ENCODE measurements at places on chromosomes 5 and 9. TPM values are rescaled to one million over a fixed set of nuclear protein-coding genes. Genes with fewer than 3 reads are reported as not detected.

DNA sequence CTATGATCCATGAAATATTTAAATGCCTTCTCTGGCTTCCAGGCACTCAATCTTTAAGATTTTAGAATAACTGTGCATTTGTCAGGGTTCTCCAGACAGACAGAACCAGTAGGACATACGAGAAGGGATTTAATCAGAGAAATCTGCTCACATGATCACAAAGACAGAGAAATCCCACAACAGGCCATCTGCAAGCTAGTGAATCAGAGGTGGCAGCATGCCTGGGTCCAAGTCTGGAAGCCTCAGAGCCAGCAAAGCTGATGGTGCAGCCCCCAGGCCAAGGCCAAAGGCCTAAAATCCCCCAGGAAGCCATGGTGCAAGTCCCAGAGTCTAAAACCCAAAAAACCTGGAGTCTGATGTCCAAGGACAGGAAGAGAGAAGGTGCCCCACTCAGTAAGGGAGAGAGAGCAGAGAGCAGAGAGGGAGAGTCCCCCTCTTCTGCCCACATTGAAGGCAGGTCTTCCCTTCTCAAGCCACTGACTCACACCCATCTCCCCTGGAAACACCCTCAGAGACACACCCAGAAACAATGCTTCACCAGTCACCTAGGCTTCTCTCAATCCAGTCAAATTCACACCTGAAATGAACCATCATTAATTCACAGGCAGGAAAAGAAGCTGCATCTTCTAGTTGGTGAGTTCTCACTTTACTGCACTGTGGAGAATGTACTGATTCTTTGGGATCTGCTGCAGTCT lies 48.7 kb downstream of the CAMSAP1 start:
- no peak for DNase-seq

GRCh38 chr5:131966551-131966950 lies 21.1 kb upstream of the MEIKIN start:
- no peak for DNase-seq

DNA sequence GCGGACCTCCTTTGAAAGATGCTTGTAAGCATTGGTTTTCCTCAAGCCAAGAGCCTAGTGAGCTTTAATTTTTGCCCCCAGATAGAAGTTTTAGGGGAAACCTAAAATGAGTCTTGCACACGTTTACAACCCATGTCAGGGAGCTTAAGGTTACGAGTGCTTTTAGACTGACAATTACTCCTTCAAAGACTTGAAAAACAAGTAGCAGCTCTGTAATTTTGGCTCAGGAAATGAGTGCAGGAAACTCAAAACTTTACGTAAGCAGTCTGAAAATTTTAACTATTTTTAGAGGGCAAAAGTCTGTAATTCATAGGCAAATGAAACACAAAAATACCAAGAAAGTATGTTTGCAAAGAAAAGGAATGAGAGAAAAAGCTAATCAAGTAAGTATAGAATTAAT lies 36.8 kb downstream of the UBE2QL1 start:
- no peak for DNase-seq

DNA sequence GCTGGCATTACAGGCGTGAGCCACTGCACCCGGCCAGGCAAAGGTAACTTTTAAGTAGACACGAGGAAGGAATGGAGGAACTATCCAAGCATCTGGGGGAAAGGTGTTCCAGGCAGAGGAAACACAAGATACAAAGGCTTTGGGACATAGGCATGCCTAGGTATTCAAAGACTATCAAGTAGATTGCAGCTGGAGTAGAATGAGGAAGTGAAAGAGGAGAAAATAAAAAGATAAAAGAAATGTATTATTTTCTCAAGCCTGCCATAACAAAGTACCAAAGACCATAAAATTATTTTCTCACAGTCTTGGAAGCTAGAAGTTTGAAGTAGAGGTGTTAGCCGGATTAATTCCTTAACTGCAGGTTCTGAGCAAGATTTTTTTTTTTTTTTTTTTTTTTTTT lies 39.9 kb upstream of the GRIN3A start:
- DNase-seq = no peak

GRCh38 chr9:99264070-99264680 lies 42.1 kb downstream of the SEC61B start:
- peak; percentile 38 for DNase-seq

DNA sequence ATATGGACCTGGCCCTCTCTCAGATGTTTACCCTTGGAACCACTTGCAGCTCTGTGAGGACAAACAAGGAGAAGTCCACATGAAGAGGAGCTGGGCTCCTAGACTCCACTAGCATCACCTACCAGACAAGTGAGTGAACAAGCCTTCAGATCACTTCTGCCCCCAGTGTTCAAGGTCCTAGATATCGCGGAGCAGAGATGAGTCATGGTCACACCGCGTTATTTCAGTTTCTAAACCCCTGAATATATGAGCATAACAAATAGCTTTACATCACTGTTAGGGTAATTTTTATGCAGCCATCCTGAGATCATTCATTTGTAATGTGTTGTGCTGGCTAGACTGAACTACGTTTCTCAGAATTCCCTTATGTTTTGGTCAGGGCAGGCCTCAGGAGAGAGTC lies 77.0 kb upstream of the DAP start:
- DNase-seq = no peak

GRCh38 chr9:1200847-1201251 lies 150.7 kb downstream of the DMRT2 start:
- DNase-seq = no peak

DNA sequence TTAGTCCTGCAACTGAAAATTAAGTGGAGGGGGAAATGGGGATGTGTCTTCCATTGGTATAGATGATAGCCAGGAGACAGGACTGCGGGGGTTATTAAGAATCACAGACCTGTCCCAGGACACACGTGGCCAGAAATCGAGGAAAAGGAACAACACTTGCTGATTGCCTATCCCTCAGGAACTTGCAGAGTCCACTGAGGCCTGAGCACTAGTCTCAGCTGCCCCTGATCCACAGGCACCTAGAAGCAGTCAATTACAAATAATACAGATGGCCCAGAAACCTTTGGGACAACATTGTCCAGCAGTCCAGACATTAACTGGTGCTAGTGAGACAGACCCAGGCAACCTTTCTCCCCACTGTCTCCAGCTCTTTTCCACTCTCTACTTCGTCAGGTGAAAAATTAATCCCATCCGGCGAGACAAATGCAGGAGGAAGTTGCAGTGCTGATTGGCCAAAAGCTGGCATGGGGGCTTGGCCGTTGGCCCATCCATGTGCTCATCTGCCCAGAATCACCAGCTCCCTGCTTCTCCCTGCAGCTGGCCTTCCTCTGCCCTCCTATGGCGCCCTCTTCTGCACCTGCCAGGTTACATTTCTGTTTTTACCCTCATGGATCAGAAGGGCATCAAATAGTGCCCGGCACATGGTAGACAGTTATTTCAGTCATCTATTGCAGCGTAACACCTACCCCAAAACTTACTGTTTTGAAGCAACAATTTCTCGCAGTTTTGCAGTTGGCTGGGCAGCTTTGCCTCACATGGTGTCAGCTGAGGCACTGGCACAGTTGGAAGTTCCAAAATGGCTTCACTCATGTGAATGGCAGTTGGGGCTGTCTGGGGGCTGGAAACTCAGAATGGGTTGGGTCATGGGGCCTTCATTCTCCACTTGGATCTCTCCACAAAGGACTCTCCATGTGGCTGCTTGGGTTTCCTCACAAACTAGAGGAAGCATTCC lies 3.6 kb upstream of the B4GALT1 start:
- DNase-seq = peak; percentile 51

DNA sequence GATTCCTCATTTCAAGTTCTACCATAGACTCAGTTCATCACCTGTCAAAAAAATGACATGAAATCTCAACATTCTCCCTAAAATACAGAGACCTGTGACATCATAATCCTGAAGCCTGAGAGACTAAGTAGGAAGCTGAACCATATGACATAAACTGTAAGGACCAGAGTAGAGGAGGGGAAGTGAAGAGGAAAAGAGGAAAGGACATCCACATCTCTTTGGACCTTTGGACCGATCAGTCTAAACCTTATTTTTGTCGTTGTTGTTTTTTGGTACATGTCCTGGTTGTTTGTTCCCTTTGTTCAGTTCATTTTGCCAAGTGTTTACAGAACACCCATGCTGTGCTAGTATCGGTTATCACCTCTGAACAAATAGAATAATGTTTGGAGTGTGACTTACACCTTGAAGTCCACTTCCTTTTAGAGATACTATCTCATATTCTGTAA lies 41.9 kb downstream of the LURAP1L start:
- no peak for DNase-seq

- no peak for DNase-seq
These were observed 4.4 kb upstream of the DCAF10 start for GRCh38 chr9:37796232-37796631.

DNA sequence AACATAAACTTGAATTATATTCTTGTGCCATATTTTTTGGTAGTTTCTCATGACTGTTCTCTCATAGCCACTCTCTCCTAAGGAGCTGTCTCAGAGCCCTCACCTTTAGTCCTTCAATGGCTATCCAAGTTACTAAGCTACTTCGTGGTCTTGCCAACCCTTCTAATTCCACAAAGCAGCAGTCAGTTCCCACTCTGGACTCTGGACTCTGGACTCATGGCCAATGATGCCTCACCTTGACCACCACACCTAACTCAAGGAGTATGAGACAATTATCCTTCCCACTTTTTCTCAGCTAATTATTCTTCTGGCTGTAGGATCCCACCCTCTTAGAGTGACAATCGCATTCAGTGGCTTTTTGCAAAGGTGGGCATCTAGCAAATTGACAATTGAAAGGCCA lies 42.2 kb downstream of the TUSC1 start:
- DNase-seq = no peak

- no peak for DNase-seq
These were observed 27.9 kb downstream of the SEMA6A start for GRCh38 chr5:116546743-116547124.

GRCh38 chr5:165209101-165209727 lies 1703.8 kb downstream of the MAT2B start:
- DNase-seq = peak; percentile 28

DNA sequence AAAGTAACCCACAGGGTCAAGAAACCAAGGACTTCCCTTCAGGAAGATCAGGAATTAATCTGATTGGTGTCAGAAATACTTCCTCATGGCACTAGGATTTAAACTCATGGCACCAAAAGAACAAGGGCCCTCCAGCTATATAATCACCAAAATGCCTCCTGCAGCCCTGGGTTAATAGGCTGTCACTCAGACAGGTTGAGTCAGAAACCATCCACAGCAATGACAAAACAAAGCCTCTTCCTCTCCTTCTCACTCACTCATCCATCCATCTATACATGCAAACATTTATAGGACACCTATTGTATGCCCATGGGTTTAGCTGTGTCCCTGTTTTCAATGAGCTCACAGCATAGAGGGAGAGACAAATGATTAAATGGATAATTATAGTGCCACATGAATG lies 62.5 kb upstream of the SPOCK1 start:
- DNase-seq = no peak

DNA sequence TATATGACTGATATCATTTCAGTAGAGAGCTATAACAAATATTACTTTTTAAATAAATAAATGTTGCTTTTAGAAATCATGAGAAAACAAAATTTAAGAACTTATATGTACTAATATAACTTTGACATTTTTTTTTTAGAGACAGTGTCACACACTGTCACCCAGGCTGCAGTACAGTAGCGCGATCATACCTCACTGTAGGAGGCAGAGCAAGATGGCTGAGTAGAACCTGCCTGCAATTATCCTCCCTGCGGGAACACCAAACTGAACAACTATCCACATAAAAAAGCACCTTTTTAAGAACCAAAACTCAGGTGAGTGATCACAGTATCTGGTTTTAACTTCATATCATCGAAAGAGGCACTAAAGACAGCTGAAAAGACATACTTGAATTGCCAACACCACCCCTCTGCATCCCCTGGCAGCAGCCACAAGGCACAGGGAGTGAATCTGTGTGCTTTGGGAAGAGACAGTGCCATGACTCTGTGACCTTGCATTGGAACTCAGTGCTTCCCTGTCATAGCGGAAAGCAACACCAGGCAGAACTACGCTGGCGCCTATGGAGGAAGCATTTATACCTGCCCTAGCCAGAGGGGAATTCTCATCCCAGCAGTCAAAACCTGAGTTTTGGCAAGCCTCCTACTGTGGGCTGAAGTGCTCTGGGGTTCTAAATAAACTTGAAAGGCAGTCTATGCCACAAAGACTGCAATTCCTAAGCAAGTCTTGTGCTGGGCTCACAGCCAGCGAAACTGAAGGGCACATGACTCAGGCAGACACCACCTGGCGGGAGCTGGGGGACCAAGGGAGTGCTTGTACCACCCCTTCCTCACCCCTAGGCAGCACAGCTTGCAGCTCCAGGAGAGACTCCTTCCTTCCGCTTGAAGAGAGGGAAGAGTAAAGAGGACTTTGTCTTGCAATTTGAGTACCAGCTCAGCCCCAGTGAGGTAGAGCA lies 142.7 kb downstream of the FBXL17 start:
- no peak for DNase-seq

GRCh38 chr5:148336704-148337435 lies 1.5 kb downstream of the SPINK9 start:
- no peak for DNase-seq

- DNase-seq = no peak
These were observed 187.6 kb downstream of the COMMD10 start for GRCh38 chr5:116272281-116272941.

DNA sequence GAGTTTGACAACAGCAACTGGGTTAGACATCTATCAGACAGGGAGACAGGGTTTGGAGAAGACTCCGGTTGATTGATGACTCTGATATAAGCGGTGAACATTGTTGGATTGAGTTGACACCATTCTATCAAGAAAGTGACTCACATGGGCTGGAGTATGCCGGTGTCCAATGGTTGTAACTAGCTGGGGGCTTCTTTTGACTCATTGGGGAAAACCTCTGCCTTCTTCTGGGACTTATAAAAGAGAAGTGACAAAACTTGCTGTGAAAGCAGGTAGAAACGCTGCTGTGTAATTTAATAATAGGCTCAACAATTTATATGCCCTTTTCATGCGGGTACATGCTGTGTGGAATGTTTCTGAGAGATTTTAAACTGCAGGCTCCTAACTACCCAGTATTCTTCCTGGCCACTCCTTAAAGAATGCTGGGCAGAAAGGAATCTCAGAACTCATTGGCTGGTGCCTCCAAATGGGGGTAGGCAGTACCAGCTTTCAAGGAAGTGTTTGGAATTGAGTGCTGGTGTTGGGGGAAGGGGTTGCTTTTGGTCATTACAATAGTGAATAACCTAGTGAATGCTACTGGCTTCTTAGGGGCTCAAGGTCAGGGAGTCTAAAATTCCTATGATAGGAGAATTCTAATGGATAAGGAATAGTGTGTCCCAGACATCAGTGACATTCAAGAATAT lies 43.9 kb downstream of the FYB1 start:
- DNase-seq = no peak

GRCh38 chr5:157582731-157583620 lies 7.4 kb upstream of the ADAM19 start:
- peak; percentile 97 for DNase-seq

GRCh38 chr5:16867577-16867953 lies 68.5 kb downstream of the MYO10 start:
- DNase-seq = no peak

TXNDC8 gene
- total RNA-seq = not detected

HMCN2 gene
- total RNA-seq = under 0.01 TPM

FOXI1 gene
- total RNA-seq = not detected

WDR31 gene
- 0.20 TPM for total RNA-seq

CTXN3 gene
- not detected for total RNA-seq

ERAP2 gene
- total RNA-seq = 56.9 TPM

APBA1 gene
- 6.2 TPM for total RNA-seq

ZFP37 gene
- total RNA-seq = 0.99 TPM
